ENCODE measurements at places on chromosomes 5 and 9. TPM values are rescaled to one million over a fixed set of nuclear protein-coding genes. Genes with fewer than 3 reads are reported as not detected.

PCA3 gene
- not detected for total RNA-seq

BASP1 gene
- 4.0 TPM for total RNA-seq

SLC36A3 gene
- not detected for total RNA-seq

SPARC gene
- 76.0 TPM for total RNA-seq

PLAC8L1 gene
- total RNA-seq: not detected

APBA1 gene
- total RNA-seq: 3.6 TPM

HSPA4 gene
- 21.8 TPM for total RNA-seq

GARNL3 gene
- total RNA-seq: 23.6 TPM

PCDHGA9 gene
- 8.2 TPM for total RNA-seq

IFNB1 gene
- total RNA-seq: not detected

FOXD4 gene
- total RNA-seq: 0.99 TPM

ANXA2R gene
- 1.3 TPM for total RNA-seq

SV2C gene
- not detected for total RNA-seq

MED27 gene
- total RNA-seq: 11.5 TPM

IL17B gene
- total RNA-seq: not detected

SVEP1 gene
- 34.0 TPM for total RNA-seq

HMMR gene
- not detected for total RNA-seq

HTR1A gene
- not detected for total RNA-seq

GPSM1 gene
- total RNA-seq: 15.8 TPM

RETREG1 gene
- 16.8 TPM for total RNA-seq

EMB gene
- total RNA-seq: 2.6 TPM

CCL21 gene
- 32.6 TPM for total RNA-seq

RBM18 gene
- total RNA-seq: 5.4 TPM

KIAA0825 gene
- 5.7 TPM for total RNA-seq

CTXN3 gene
- total RNA-seq: not detected

LRRC8A gene
- 21.0 TPM for total RNA-seq

INSL6 gene
- total RNA-seq: not detected

BHMT2 gene
- total RNA-seq: 2.6 TPM

LHX6 gene
- not detected for total RNA-seq

ANKRD55 gene
- total RNA-seq: not detected

FCN2 gene
- total RNA-seq: not detected

CACNA1B gene
- total RNA-seq: 0.26 TPM

TAF11L10 gene
- total RNA-seq: not detected

PRUNE2 gene
- 3.9 TPM for total RNA-seq

SLC25A2 gene
- total RNA-seq: not detected

EFNA5 gene
- 1.3 TPM for total RNA-seq

MLANA gene
- total RNA-seq: not detected

MTAP gene
- total RNA-seq: 10.9 TPM

GFI1B gene
- not detected for total RNA-seq

IFNA13 gene
- not detected for total RNA-seq

ENHO gene
- 2.9 TPM for total RNA-seq

GPR151 gene
- total RNA-seq: not detected

PRDM9 gene
- total RNA-seq: not detected

NMUR2 gene
- not detected for total RNA-seq

CCDC192 gene
- total RNA-seq: not detected

IRF1 gene
- 15.5 TPM for total RNA-seq

ORM2 gene
- not detected for total RNA-seq

SREK1 gene
- total RNA-seq: 118 TPM

TEK gene
- 4.9 TPM for total RNA-seq

MCC gene
- 7.5 TPM for total RNA-seq

GCNT1 gene
- total RNA-seq: 7.3 TPM

SLC36A2 gene
- total RNA-seq: not detected

PCDHB6 gene
- 1.0 TPM for total RNA-seq

SEMA6A gene
- 18.7 TPM for total RNA-seq

SPINK7 gene
- total RNA-seq: not detected

RELL2 gene
- total RNA-seq: 8.9 TPM

PCDHA9 gene
- total RNA-seq: 3.3 TPM

F2RL2 gene
- total RNA-seq: 0.78 TPM
